Stimulated activated CD8-positive, alpha-beta memory T cell treated with anti-CD3 and anti-CD28 coated beads, Interleukin-7, amount 100 ng/mL, for 48 hours (primary cell): ENCODE measurements at places on chromosomes 6 and 20.

- DNase-seq, result no peak
Measured at GRCh38 chr20:38126932-38127621, 38.0 kb downstream of the TGM2 start.

DNA sequence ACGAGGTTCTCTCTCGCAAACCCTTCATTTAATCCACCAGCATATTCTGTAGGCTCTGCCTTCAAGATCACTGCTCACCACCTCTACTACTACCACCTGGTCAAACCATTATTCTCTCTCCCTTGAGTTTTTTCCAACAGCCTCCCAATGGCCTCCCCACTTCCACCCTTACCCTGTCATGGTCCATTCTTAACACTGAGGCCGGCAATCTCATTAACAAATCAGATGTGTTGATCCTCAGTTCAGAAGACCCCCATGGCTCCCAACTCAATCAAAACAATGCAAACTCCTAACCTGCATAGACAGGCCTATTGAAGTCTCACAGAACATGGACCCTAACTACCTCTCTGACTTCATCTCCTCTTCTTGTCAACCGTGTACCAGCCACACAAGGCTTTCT lies 2.2 kb downstream of the AURKA start:
- no peak for DNase-seq

GRCh38 chr6:95572098-95572497 lies 5.2 kb upstream of the MANEA start:
- DNase-seq, result no peak

GRCh38 chr6:138559143-138559542 lies 59.8 kb upstream of the NHSL1 start:
- DNase-seq, result no peak

DNA sequence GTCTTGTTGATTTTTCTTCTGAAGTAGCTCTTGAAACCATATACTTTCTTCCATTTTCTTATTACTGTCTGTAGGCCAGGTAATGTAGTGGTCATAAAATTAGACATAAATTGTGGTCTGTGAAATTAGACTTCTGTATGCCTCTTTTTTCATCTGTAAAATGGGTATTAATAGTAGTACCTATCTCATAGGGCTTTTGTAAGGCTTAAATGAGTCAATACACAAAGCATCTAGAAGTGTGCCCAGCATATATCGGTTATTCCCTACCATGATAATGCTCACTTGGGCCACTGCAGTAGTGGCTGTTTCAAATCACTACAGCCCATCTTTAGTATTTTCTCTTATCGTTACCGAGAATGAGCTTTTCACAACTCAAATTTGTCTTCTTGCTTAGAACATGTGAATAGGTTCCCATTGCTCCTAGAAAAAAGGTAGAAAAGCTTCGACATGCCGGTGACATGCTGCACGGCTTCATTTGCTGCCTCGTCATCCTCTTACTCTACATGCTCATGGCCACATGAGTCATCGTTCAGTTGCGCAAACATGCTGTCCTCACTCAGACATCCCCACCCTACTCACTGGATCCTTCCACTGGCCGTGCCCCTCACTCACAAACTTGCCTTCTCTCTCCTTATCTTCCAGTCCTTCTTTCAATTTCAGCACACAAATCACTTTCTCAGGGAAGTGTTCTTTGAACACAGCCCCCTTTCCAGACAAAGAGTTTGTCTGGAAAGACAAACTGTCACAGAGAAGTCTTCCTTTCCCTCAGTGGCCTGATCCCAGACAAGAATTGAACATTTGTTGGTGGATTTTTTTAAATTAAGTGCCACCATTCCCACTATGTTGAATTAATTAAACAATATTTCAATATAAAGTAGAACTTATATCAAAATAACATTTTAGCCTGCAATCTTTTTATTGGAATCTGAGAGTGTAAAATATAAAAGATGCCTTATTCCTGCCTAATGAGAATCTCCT lies 32.2 kb upstream of the ERVFRD-1 start:
- no peak for DNase-seq

DNA sequence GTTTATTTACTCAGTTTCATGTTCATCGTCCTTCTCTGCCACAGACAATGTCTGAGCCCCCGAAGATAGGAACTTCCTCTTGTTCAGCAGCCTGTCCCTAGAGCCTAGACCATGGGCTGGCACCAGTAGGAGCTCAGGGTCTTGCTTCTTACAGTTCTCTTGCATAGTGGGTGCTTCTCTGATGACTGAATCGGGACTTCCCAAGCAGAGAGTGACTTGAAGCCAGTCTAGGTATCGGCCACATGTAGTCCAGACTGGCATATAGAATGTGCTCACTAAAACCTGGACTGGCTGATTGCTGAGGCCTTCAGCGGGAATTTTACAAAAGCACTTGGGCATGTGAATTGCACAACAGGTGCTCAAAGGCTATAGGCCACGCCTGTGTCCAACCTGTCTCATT lies 52.0 kb downstream of the PRDM1 start:
- no peak for DNase-seq

DNA sequence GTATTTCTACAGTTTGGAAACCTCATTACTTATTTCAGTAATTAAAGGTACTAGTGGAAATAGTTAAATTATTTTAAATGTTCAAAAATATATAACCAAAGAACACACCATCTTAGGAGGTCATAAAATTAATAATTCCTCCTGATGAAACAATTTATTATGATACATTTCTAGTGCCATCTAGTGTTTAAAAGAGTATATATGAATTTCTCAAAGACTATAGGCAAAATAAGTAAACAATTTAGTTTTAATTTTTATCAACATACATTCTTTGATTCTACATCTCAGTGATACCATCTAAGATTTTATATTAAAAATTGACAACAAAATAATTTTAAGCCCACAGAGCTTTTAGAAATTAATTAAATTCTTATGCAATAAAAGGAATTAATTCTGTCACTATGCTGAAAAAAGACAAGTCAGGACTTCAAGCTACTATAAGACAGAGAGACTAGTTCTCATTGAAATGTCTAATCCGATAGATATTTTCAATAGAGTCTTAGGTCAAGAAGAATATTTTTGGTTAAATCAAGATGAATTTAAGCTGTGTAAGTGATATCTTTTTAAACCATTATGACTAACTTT lies 107.8 kb upstream of the RNF217 start:
- no peak for DNase-seq

DNA sequence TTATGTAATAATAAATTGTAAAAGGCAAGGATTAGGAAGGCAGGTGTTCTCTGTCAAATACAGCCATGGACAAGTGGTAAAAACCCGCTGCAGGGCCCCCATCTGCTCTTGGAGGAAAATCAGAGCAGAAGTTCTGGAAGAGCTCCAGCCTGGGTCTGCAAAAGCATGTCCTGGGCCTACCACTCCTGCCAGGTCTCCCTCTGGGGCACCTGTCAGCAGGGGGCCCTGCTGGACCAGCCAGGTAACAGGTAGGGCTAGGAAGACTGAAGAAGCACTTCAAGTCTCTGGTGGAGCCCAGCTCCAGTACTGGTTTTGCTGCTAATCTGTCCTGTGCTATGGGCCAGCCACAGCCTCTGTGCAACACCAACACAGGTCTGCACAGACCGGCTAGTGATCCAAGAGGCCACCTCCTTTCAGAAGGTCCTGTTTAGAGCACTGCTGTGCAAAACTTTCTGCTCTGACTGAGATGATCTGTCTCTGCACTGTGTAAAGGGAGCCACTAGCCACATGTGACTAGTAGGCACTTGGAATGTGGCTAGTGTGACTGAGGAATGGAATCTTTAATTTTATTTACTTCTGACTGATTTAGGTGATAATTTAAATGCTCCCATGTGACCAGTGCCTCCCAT lies 30.2 kb downstream of the RRBP1 start:
- no peak for DNase-seq
